Stimulated activated CD4-positive, alpha-beta T cell treated with anti-CD3 and anti-CD28 coated beads, Interleukin-12 subunit alpha, Interleukin-12 subunit beta, amount 100 ng/mL, for 24 hours (primary cell): ENCODE measurements at places on chromosomes 1 and 21.
A peak's percentile ranks its signal among the peaks of the same experiment; 100 is the strongest.

DNA sequence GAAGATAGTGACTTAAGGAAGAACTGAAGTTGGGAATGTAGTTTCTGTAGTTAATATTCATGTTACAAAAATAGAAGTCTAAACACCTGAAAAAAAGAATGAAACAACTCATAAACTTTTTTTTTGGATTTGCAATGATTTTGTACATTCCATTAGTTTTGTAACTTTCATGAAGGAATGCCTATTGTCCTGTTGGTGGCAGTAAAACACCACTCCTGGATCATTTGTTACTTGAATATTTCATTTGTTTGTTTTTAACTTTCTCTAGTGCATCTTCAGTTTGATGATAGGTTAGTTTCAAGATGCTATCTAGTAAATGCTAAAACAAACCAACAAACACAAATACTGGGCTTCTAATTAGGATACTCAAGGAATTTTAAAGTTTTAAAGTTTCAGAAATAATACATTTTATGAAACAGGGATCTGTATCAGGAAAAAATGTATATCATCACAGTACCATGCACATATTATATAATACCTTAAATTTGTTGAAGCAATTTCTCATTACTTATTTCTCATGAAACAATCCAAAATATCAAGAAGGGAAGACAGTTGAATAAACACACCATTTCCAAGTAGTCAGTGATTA, 229.7 kb upstream of the CACYBP start:
- no peak for DNase-seq

DNA sequence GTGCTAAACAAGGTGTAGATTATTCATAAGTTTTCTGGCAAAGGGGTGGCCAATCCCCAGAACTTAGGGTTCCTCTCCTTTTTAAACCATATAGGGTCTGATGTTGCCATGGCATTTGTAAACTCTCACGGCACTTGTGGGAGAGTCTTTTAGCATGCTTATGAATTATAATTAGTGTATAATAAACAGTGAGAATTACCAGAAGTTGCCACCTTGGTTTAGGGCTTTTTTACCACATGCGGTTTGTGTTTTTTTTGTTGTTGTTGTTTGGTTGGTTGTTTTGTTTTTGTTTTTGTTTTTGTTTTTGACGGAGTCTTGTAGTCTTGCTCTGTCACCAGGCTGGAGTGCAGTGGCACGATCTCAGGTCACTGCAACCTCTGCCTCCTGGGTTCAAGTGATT, 8.9 kb upstream of the LAX1 start:
- DNase-seq = no peak

- DNase-seq = peak; percentile 32
Observed at GRCh38 chr1:236282425-236282716, 613 bp upstream of the ERO1B start.

- DNase-seq = no peak
Observed at GRCh38 chr1:110249256-110249655, 39.1 kb downstream of the KCNC4 start.

- DNase-seq = no peak
Observed at GRCh38 chr1:81463936-81464837, 336.5 kb upstream of the ADGRL2 start.

GRCh38 chr1:45265244-45265643, 58.8 kb upstream of the ZSWIM5 start:
- DNase-seq = no peak
